MCF 10A (cell line): ENCODE measurements at places on chromosomes 7 and 10. TPM values are rescaled to one million over a fixed set of nuclear protein-coding genes. Genes with fewer than 3 reads are reported as not detected.

The TRA2A gene
- total RNA-seq, result 92.9 and 113 TPM in 2 replicates

The HACD1 gene
- 29.6 and 34.2 TPM in 2 replicates for total RNA-seq

The SYT15B gene
- total RNA-seq, result 0.07 TPM in 1 of 2 replicates, not detected in the other

The ITPRID1 gene
- not detected in 2 replicates for total RNA-seq

The TMEM213 gene
- total RNA-seq, result not detected in 2 replicates

The AOAH gene
- total RNA-seq, result not detected in 2 replicates

The GLUD1 gene
- 171 and 275 TPM in 2 replicates for total RNA-seq

The PDLIM1 gene
- total RNA-seq, result 74.6 and 98.1 TPM in 2 replicates

The PLEKHA1 gene
- 55.8 and 56.7 TPM in 2 replicates for total RNA-seq

The SDK1 gene
- 1.5 and 3.3 TPM in 2 replicates for total RNA-seq

The ZNF425 gene
- 2.6 and 3.3 TPM in 2 replicates for total RNA-seq

The FOXI2 gene
- not detected in 2 replicates for total RNA-seq

The OR2A1 gene
- total RNA-seq, result not detected in 2 replicates

The CTNNA3 gene
- 0.02 TPM in 1 of 2 replicates, not detected in the other for total RNA-seq

The ALOX5 gene
- not detected in 2 replicates for total RNA-seq
